Activated effector memory CD4-positive, alpha-beta T cell treated with anti-CD3 and anti-CD28 coated beads, Interleukin-2, amount 50 U/mL, for 16 hours (primary cell): ENCODE measurements at places on chromosomes 2 and 18.

- DNase-seq: no peak
These were observed 8.7 kb downstream of the CAPG start for GRCh38 chr2:85401464-85401805.

- DNase-seq: no peak
These were observed 364.8 kb upstream of the SLC14A2 start for GRCh38 chr18:45250479-45250878.

GRCh38 chr2:172288603-172289002 is 138.8 kb upstream of the ITGA6 start:
- peak; percentile 67 for DNase-seq

DNA sequence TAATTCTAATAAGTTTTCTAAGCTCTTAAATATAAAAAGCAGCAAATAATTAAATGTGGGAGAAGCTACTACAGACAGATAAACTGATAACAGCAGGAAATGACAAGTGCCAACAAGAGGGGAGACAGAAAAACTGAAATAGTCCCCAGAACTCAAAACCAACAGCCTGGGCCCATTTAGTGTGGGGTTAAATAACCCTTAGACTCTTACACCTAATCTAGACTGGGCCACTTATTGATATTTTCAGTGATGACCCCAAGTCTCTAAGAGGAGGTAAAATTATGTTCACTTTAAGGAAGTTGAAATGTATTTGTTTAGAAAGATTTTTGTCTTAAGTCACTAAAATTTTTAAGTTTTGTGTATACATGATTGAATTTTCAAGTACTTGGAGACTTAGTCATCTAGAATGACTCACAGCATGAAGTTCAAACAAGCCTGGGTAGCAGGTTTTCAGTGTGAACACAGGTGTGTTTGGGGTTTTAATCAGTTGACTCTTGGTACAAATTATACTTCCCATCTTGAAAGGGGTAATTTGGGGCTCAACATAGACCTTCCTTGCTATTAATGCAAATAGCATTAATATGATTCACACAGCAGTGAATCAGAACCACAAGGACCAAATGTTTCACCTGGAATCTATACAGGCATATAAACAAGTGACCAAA is 54.9 kb upstream of the MYO3B start:
- no peak for DNase-seq

- no peak for DNase-seq
These were observed 24.0 kb upstream of the SLC35F5 start for GRCh38 chr2:113780472-113780871.

- DNase-seq: no peak
These were observed 63.3 kb downstream of the TGOLN2 start for GRCh38 chr2:85264471-85264870.

- no peak for DNase-seq
These were observed 202.5 kb upstream of the SESTD1 start for GRCh38 chr2:179467111-179467510.

GRCh38 chr2:4219101-4219500 is 515.7 kb downstream of the DCDC2C start:
- no peak for DNase-seq

- no peak for DNase-seq
These were observed 7.3 kb downstream of the TET3 start for GRCh38 chr2:73992036-73992435.

DNA sequence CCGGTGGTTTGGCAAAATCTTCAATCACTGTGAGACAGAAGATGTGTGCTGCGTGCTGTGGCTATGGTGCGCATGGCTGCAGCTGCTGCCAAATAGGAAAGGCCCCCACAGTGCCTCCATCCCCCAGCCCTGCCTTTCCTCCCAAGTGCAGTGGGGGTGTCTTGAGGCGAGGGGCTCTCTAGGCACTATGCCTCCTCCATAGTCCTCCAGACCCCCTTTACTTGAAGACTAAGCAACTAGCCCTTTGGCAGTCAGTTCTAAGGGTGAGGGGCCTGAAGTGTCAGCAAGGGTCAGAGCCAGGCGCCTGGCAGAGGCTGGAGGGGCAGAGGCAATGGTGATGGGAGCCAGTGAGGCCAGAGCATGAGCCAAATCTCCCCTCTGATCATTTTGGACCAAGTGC is 13.6 kb upstream of the TMEM185B start:
- DNase-seq: no peak

DNA sequence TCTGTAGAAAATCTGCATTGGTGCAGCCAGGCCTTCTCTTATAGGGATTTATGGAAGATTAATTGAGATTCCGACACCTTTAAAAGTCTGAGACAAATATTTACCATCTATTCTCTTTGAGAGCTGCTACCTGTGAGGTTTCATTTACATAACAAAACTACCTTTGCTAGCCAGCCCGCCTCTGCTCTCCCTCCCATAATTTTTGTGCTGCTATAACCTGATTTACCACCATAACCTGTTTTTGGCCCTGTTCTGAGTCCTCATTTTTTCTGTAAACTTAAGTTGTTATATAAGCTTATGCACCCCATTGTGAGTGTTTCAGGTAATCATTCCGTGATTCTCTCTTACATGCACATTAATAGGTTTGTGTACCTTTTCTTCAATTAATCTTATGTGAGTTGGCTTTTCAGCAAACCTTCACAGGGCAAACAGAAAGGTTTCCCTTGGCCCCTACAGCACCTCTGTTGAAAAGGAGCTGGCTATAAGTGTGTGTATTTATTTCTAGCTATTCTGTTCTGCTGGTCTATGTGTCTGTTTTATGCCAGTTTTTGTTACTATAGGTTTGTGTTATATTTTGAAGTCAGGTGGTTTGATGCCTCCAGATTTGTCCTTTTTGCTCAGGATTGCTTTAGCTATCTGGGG is 114.9 kb upstream of the XIRP2 start:
- no peak for DNase-seq

DNA sequence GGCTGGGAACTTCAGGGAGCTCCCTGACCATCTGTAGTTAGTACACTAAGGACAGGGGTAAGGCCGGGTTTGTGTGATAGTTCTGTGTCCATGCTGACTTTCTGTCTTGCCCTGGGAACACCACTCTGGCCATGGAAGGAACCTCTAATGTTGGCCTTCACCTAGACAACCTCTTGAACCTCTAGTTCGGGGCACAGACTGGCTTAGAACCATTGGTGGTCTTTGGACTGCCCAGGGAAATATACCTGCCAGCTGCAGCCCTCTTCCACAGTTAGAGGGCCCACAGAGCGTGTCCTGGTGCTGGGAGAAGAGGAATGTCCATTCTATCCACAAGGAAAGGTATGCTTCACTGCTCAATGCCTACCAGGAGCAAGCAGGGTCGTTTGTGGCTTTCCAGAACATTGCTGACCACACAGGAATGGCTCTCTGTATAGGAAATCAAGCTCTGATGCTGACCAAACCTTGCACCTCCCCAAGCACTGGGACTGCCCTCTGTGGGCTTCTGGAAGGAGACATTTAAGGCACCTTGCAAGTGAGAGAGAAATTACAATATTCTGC is 318.8 kb upstream of the EPAS1 start:
- DNase-seq: no peak

GRCh38 chr18:55000529-55000928 is 41.3 kb upstream of the CCDC68 start:
- no peak for DNase-seq

- peak; percentile 79 for DNase-seq
These were observed 874 bp downstream of the WDR43 start for GRCh38 chr2:28895189-28895893.

DNA sequence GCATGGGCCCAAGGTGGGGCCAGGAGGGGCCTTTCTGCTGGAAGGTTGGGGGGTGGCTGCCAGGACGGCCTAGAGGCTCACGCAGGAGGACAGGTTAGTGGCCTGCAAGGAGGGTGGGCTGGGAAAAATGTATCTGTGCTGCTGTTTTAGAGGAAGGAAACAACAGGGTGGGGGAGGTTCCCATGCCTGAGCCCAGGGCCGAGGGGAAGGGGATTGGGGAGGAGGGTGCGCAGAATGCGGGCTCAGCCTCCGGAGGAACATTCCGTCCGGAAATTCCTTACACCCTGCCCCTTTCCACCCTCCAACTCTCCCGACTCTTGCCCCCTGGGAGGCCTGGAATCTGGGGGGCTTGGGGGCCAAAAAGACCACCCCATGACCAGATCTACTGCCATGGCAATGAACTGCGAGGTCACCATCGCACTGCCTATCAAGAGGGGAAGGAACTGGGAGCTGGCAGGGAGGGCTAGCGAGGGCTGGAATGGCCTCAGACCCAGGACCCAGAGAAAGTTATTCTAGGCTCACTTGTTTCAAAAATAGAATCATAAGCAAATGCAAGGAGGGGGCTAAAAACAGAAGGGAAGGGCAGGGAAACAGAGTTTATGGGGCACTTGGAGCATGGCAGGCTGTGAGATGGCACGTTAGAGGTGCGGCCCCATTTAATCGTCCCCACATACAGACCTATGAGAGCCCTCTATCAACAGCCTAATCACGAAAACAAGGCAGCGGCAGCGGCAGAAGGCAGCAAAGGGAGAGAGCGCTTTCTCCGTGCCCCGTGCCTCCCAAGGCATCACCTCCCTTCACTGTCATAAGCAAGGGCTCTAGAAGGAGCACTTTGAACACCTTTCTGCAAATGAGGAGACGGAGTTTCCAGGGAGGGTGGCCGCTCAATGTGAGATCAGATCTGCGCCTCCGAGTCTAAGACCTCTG is 90.4 kb downstream of the TNS1 start:
- DNase-seq: no peak

- peak; percentile 59 for DNase-seq
These were observed 66.7 kb downstream of the EDAR start for GRCh38 chr2:108922141-108922915.

DNA sequence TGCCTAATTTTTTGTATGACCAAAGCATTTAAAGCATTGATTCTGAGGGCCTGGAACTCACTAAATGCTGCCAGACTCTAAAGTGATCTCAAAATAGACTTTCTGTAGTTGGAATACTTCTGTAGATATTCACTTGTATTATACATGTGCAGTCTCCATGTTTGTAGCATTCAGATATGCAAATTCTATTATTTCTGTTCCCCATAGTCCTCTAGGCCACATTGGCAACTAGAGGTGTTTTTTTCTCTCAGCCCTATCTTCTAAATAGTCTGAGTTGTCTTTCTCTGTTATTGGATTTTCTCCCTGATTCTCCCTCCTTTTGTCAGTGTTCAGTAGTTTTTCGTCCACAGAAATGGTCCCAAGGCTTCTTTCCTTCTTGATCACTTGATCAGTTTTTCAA is 38.5 kb downstream of the ANKRD12 start:
- DNase-seq: no peak

DNA sequence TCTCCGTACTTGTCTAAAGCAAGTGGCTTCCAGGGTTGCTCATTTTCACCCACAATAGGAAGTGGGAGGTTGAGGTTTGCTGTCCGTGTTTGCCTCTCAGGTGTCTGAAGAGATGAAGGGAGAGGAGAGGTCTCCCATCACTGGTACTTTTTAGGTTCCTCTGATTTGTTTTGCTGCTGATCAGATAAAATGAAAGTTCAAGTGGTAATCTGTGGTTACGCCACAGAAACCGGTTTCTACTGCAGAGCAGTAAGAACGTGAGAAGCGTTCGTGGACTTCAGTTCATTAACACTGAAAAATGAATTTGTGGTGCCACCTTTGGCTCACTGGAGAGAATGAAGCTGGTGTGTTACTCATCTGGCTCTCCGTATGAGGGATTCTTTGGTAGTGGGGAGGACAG is 118.2 kb downstream of the GBX2 start:
- DNase-seq: no peak

DNA sequence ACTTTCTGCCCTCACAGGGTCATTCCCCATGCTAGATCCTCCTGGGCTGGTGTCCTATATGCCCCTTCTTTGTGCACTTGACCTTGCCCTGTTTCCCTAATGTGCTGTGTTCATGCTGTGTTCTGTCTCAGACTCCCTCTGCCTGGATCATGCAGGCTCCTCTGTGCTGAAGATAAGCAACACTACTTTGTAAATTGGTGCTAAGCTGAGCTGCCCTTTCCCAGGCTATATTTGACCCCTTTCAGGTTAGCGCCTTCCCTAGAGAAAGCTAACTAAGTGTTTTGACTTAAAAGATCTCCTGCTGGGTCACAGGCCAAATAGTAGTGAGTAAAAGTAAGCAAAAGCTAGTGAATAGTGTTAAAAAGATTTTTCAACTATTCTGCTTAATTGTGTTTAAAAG is 257.2 kb upstream of the RGPD4 start:
- DNase-seq: no peak

DNA sequence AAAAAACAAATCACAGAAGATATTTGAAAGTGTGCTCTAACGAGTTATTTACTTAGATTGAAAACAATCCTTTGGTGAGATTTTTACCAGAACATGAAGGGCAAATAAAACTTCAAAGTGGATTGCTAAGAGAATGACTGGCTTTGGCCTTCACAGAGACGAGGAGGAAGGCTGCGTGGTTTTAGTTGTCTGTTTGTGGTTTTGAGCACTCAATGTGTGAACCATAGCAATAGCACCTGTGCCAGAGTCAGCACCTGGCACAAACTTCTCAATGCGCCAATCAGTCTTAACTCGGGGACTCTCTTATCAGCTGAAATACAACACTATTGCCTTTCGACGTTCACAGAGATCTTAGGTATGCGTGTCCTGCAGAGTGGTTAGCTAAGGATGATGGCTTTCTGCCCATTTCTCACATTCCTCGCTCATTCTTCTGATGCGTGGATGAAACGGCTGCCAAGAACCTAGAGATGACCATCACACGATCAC is 70.0 kb downstream of the MBP start:
- DNase-seq: peak; percentile 86

- DNase-seq: no peak
These were observed 105.0 kb downstream of the IKZF2 start for GRCh38 chr2:213046431-213046830.

DNA sequence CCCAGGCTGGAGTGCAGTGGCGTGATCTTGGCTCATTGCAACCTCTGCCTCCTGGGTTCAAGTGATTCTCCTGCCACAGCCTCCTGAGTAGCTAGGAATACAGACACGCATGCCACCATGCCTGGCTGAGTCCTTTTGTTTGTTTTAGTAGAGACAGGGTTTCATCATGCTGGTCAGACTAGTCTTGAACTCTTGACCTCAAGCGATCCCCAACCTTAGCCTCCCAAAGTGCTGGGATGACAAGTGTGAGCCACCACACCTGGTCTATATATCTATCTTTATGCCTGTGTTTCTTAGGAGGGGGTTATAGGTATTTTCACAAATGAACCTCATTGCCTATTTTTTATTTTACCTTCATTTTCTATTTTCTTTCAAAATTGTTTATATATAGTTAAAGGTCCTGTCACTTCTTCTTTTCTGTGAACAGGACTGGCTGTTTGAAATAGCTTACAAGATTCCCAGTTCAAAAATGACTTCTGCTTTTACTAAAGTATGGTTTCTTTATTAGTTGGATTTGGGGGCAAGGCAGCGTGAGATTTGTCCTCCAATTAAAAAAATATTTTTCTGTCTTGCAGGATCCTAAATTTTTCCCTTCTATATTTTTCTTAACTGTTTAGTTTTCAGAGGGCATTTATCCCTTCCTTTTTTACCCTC is 16.4 kb upstream of the MARCHF7 start:
- DNase-seq: no peak

- no peak for DNase-seq
These were observed 464.2 kb upstream of the TCF4 start for GRCh38 chr18:56052202-56052601.

DNA sequence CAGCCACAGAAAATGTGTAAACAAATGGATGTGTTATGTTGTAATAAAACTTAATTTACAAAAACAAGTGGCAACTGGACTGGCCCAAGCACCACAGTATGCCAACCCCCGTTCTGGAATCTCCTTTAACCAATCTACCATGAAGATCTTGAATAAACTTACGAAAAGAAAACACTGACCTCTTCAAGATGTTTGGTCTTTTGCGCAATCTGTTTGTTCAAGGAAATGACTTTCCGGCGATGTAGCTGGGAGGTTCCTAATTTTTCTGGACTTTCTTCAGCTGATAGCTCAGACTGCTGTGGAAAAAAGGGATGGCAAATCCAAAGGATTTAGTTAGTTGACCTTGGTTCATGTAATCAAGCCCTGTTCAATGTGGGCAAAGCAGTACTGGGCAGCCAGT is 55.7 kb downstream of the CCDC93 start:
- DNase-seq: no peak
